ENCODE measurements at places on chromosomes 1 and 21.

GRCh38 chr21:36732761-36733160 lies 33.8 kb downstream of the SIM2 start:
- no peak for DNase-seq

DNA sequence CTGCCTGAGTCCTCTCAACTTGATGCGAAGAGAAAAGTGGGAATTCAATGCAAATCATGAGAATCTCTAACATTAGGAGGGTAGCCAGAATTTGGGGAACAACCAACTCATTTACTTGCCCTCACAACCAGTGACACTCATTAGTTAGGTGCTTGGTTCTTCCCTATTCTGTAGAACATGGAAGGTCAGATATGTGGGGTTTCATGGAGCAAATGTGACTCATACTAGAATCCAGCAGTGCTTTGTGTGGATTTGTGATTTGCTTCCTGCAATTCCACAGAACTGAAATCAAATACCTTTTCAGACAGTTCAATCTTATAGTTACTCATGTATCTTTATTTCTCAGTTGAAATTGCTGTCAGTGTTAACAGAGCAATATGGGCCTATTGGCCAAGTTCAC lies 6.9 kb upstream of the ETV3 start:
- DNase-seq: no peak

DNA sequence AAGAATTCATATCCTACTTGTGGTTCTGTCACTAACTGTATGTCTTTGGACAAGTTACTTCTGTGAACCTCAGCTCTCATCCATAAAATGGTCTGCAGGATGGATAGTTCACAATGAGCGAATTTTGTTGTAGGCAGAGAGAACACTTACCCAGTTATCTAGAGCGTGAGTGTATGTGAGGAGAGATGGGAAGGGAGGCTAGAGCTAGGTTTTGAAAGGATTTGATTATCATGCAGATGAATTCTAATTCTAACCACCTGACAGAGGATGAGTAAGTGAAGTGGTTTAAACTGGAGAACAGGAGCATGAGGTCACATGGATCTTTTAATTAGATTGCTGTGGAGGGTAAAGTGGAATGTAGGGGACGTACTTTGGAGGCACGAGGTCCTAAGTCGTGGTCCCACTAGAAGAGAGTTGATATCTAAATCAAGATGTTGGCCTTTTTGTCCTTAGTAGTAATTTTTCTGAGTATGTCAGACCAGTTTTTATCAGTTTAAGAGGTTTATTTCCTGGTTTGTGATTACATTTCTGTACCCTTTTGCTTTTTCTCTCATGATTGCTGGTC lies 5.0 kb downstream of the SUCO start:
- DNase-seq: peak; percentile 31

DNA sequence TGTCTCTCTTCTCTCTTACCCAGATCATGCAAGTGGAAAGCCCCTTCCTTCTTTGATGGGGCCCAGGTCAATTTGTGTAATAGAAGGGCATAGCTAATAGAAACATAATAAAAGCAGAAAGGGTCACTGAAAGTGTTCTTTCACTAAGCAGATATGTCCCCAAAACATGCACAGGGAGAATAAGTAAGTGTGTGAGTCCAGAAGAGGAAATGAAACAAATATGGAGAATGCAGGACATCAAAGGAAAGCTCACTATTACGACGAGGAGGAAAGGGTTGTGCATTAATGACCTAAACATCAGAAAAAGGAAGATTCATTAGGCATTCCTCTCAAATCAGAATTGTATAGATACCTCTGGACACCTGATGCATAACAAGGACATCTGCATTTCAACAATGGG lies 81.4 kb upstream of the SMYD2 start:
- DNase-seq: no peak

- DNase-seq: no peak
Observed at GRCh38 chr1:147223740-147224615, 1.2 kb downstream of the FMO5 start.

DNA sequence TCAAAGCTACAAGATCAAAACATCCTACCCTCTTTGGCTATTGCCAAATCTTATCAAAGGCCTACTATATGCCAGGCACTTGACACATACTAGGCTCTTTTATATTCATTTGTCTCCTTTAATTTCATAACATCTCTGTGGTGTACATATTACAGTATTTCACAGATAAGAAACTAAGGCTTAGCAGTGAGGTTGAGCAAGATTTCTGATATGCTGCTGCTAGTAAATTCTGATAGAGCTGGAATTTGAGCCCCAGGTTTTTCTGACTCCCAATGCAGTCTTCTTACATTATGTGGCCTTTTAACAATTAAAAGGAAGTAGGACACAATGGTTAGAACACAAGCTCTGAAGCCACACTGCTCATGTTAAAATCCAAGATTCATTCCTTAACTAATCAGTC lies 16.8 kb downstream of the CCDC185 start:
- DNase-seq: no peak

GRCh38 chr1:222790520-222790919 lies 24.3 kb upstream of the DISP1 start:
- no peak for DNase-seq

DNA sequence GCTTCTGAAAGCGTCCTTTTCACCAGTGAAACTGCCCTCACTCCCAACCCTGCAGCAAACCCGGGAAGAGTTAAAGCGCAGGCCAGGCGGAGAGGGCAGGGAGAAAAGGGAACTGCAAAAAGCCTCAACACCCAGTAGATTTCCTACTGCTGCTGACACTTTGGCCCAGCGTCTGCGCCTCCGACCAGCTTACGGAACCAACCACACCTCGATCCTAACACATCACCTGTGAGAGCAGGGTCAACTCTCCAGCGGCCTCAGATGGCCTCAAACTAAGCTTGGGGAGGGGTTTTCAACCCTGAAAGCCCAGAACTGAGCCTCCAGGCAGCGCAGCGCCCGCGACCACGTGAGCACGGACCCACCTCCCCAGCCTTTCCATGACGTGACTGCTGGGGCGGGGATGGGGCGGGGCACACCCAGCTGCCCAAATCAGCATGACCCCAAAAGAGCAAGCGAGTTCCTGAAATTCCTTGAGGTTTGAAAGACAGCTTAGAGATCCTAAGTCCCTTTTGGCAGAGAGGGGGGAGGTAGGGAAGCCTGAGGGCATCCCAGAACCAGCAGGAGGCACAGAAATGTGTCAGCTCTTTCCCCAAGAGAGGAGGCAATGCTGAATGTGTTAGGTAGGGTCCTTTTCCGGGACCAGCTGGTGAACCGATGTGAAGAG lies 59.1 kb downstream of the ITPKB start:
- DNase-seq: peak; percentile 92

DNA sequence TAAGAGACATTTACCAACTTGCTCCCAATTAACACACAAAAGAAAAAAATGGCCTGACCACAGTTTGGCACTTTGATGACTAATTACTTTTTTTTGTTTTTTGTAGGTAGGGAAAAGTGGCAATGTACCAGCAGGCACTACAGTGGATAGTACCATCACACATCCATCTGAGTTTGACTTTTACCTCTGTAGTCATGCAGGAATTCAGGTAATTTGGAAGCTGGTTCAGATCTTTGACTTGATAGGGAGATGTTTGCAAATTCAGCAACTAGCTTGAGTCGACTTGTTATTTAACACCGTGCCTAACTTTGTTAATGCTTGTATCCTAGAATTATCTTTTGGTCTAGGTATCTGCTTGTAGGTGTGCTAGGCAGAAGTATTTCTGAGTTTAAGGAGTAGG lies 33.0 kb upstream of the AGO1 start:
- no peak for DNase-seq

DNA sequence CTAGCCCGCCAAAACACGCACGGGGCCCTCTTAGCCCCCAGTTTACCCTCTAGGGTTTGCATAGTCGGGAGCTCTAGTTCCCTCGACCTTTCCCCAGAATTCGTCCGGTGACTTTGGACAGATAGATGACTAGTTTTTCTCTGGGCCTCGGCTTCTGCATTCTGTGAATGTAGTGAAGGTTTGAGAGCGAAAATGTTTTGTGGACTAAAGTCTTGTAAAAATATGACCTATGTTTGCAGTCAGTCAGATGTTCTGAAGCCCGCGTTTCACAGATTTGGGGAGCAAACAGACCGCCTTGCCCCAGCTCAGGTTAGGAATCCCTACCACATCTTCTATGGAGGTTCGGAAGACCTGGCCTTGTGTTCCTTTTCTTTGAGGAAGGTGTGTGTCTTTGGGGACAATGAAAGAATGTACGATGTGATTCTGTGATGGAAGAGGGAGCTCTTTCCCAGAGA lies 401 bp downstream of the UQCRH start:
- no peak for DNase-seq

GRCh38 chr1:178034676-178035075 lies 59.2 kb upstream of the RASAL2 start:
- DNase-seq: no peak

DNA sequence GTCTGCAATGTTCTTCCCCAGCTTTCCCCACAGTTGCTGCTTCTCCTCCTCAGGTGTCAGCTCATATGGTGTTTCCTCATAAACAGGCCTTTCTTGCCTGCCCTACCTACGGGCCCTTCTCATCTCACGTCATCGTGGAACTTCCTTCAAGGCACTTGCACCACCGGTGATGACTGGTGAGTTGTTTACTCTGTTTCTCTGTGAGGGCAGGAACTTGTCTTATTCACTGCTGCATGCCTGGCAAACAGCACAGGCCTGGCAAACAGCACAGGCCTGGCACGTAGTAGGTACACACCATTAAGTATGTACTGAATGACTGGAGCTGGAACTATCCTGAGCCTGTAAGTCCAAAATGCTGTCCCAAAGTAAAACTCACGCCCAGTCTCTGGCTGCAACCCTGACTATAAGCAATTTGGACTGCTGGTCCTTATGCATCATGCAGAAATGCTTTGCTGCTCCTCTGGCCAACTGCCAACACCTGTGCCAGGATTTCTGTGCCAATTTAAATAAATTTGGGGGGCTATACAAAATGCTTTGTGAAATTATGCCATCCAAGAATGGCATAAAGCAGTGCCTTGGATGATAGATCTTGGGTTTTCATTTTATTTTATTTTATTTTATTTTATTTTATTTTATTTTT lies 25.7 kb downstream of the STK40 start:
- no peak for DNase-seq
